Glomerular endothelial cell (primary cell): ENCODE measurements at places on chromosomes 7 and 10. TPM values are rescaled to one million over a fixed set of nuclear protein-coding genes. Genes with fewer than 3 reads are reported as not detected.

- no peak for DNase-seq
Observed at GRCh38 chr10:103649654-103650423, 156.3 kb downstream of the NEURL1 start.

Gene ZNF727
- total RNA-seq = not detected in 2 replicates

DNA sequence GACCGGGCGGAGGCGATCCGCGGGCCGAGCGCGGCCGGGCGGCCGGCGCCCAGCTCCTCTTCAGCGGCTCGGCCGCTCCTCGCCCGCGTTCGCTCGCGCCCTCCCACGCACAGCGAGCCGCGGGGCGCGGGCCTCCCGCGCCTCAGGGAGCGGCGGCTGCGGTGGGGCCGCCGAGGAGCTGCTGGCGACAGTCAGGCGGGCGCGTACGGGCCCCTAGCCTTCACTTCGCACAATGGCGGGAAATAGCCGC, at the start of gene MCMBP:
MCMBP (minus strand) TSS at position 234 of the 250 bp plus-strand sequence. CDS start 259 bp downstream, outside the sequence.
- DNase-seq = no peak

- DNase-seq = no peak
Observed at GRCh38 chr10:128587689-128588088, 461.5 kb upstream of the MKI67 start.

Gene RAB19
- not detected in 2 replicates for total RNA-seq

Gene H2BK1
- total RNA-seq = not detected in 2 replicates

GRCh38 chr10:5503477-5503835, 4.1 kb upstream of the CALML5 start:
- DNase-seq = no peak

Gene ZNF853
- 1.7 and 1.9 TPM in 2 replicates for total RNA-seq

Gene MRC1
- 10.6 and 23.8 TPM in 2 replicates for total RNA-seq

DNA sequence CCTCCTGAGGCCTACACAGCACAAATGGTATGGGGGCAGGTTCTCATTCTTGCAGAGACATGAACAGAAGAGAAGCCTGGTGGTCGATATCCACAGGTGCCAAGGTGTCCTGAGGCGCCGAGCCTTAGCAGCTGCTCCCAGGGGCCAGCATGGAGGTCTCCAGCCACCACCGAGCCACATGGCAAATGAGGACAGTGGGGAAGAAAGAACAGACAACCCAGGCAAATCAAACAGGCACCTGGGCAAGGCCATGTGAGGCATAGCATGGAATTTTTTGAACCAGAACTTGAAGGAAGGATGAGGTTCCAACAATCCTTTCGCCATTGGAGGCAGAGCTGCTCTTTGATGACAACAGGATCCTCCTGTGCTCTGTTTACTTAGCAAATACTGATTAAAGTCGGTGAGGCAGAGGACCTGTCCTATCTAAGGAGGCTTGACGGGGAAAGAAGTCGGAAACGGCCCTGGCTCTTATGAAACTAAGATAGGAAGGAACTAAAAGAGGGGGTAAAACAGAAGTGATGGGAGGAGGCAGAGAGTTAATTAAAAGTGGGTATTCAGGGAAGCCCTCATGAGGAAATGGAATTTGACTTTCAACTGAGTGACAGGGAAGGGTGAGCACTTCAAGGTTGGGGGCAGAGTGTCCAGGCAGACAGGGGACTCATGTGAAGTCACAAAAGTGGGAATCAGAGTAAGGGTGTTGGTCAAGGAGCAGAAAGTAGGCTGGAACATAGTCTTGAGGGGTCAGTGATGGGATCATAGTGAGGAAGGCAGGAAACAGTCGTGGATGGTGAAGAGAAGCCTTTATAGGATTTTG, 8.6 kb upstream of the CALML3 start:
- no peak for DNase-seq

DNA sequence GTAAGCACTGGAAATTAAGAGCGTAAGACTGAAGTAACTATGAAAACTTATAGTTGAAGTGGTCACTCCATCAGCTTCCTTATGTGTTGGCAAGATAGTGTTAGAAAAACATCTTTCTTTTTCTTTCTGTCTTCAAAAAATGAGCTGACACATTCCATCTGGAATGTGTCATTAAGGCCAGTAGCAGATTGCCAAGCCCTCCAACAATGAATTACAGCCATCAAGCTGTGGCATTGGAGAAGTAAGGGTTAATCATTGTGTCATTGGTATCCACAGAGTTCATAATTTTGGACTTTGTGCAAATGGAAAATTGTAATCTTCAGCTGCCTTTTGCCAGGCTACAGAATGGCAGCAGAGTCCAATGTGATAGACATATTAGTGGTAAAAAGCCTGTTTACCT, 926.3 kb downstream of the NRG3 start:
- DNase-seq = no peak

DNA sequence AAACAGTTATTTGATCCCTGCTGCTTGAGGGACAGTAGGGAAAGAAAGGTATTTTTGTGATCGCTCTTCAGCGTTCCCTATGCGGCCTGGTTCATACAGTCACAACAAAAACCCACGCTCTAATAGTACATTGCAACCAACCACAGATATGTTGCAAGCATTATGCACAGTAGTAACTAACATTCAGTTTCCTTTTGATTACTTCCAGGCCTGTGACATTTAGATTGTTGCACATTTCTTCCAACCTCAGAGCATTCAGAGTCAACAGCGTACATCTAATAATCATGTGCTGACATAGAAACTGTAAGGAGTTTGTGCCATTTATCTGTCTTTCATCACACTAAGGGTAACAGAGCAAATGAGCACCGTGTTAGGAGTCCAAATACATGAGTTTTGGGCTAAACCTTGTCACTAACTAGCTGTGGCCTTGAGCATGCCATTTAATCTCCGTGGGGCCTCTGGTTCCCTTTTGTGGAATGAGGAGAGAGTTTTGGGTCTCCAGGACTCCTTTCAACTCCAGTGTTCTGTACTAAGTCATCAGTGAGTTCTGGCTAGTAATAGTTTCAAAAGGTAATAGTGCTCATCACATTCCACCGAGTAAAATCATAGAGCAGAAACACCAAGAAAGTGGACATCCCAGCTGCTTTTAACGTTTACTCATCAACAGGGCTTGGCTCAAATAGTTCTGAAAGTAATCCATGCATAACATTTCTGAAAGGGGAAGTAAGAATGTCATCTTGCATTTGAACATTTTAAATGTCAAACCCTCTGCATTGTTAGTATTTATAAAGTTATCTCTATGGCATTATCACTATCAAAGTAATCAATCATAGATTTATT, 99.0 kb upstream of the FZD1 start:
- no peak for DNase-seq

DNA sequence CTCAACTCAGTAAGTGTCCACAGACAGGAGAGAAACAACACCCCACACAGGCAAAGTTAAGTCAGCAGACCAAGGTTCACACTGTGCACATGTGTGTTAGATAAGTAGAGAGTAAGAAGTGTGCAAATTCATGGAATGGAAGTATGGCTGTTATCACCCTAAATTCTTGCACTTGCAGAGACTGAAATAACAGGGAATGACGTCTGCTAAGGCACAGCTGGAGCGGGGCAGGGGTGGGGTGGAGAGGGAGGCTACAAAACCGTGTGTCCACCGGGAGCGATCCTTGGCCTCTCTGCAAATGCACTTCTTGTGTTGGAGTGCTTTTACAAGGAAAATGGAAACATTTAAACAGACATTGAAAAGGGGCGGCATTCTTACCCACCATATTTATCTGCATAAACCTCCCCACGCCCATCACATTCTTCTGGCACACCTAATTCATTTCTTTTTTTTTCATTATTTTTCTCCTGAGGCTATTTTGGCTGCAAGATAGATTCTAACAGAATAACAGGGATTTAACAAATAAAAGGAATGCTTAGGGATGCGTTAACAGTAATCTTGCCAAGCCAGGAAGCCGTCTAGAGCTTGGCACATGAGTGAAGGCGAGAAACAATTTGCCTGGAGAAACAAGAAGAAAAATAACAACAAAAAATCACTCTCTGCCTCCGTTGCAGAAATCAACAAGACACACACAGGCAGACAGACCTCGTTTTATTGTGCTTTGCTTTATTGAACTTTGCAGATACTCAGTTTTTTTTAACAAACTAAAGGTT, 30.1 kb downstream of the TNS3 start:
- no peak for DNase-seq

Gene PRLHR
- total RNA-seq = not detected in 2 replicates

- DNase-seq = no peak
Observed at GRCh38 chr10:90834326-90834725, 23.5 kb downstream of the HTR7 start.

GRCh38 chr10:59675812-59676211, 33.8 kb downstream of the SLC16A9 start:
- DNase-seq = no peak

GRCh38 chr7:150446288-150446938, 4.0 kb upstream of the GIMAP8 start:
- DNase-seq = no peak

DNA sequence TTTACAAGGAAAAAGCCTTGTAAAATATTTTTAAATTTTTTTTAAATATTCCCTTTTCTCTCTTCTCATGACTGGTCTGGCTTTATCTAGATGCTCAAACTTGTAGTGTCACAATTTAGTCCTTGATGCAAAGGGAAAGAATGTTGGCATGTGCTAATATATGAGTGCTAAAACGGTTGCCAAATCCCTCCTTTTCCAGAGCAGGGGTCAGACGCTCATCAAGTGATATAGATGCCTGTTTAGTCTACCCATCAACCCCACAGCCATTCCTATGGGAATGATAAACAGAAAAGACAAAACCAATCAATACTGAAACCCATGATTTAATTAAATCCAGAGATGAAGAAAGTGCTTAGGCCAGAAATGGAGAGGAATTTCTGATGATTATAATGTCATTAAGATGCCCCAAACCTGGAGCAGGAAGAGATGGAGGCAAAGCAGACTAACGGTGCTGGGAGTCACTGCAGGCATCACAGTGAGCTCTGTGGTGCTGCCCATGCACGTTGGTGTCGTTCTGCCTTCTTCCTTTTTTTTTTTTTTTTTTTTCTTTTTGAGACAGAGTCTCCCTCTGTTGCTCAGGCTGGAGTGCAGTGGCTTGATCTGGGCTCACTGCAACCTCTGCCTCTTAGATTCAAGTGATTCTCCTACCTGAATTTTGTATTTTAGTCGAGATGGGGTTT, 210.1 kb upstream of the STK17A start:
- no peak for DNase-seq

Gene AOC1
- total RNA-seq = not detected in 2 replicates

Gene CUX1
- total RNA-seq = 49.8 and 62.0 TPM in 2 replicates

Gene OPN4
- not detected in 2 replicates for total RNA-seq
